ENCODE measurements at places on chromosomes 6 and 20.
A peak's percentile ranks its signal among the peaks of the same experiment; 100 is the strongest.

- no peak for DNase-seq
Measured at GRCh38 chr20:13061381-13061780, 52.6 kb downstream of the SPTLC3 start.

DNA sequence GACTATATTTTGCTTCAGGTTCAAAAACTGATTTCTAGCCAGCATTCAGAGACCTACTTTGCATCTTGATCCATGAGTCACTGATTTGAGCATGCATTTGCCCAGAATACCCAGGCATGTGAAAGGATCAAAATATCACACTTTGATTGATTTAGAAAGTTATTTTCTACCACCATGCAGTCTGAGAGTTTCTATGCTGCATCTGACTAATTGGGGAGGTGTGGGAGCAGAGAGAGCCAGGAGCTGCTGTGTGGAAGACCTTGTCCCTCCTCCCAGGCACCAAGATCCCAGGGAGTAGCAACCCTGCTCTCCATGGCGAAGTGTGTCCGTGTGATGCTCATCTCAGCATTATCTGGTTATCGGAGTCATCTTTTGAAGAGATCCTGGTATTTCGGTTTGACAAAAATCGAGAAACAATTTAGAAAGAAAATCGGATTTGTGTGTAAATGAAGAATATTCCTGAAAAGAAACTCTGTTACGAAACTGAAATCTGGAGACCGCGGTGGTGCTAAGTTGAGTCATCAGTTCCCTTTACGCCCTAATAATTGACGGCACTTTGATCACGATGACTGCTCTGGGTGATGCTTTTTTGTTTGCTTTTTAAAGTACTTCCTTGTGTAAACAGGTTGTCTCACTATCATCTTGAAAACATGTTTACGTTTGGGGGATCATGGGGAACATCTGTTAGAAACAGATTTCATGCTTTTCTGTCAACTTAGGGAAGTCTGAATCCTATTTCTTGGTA lies 193.4 kb downstream of the BACH2 start:
- peak; percentile 17 for DNase-seq

GRCh38 chr20:58894652-58895447 lies 42.3 kb downstream of the GNAS start:
- no peak for DNase-seq

GRCh38 chr6:87965806-87966205 lies 81.8 kb upstream of the SPACA1 start:
- no peak for DNase-seq

DNA sequence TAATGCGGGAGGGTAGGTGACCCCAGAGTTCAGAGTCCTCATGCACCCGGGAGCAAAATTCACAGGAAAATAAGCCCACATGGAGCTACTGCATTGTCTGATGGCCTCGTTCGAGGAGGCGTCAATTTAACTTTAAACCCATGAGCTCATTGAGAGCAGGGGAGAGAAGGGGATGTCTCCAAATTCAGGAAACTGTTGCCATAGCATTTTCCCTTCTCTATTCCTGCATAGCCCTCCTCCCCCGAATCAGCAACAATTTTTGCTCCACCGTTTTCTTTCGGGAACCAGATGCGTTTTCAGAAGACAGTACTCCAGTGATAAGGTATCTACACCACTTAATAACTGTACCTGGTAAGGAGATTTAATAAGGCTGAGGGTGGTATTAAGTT lies 324 bp upstream of the LAMP5 start:
- DNase-seq, result no peak

DNA sequence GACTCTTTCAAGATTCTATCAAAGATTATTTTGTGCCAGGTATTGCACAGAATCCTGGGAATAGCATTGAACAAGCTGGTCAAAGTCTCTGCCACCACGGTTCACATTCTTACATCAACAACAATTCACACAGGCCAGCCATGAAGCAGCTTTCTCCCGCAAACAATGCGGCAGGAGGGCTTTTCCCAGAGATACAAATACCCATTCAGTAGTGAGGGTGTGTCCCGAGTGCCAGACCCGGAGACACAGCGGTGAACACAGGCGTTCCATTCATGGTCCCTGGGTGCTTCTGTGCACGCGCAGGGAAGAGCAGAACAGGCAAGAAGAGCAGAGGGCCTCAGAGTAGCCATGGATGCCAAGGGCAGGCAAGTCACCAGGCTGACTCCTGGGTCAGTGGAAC lies 83.3 kb upstream of the PDE10A start:
- no peak for DNase-seq

DNA sequence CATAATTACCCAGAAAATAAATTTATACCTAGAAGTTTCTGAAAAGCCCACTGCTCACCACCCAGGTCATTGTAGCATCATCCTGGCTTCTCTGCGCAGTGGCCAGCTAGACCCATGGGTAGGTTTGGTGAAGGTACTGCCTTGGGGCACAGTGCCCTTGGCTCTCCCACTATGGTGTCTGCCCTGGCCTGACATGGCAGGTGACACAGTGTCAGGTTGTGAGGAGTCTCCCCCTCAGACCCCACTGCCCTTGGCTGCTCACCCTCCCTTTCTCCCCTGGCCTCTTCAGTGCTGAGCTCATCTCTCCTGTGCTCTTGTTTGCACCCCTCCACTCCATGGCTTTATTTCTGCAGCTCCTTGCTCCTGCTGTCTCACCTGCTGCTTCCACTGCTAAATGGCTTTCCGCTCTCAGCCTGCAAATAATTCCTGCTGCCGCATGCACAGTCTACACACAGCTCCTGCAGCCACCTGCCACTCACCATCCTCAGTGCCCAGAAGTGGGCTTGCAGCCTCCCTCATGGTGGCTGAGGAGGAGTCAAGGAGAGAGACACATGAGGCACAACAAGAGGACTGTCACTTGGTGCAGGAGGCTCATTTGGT lies 313.4 kb upstream of the MOCS1 start:
- DNase-seq, result no peak

- no peak for DNase-seq
Measured at GRCh38 chr6:136510299-136510698, 39.9 kb downstream of the MAP7 start.

DNA sequence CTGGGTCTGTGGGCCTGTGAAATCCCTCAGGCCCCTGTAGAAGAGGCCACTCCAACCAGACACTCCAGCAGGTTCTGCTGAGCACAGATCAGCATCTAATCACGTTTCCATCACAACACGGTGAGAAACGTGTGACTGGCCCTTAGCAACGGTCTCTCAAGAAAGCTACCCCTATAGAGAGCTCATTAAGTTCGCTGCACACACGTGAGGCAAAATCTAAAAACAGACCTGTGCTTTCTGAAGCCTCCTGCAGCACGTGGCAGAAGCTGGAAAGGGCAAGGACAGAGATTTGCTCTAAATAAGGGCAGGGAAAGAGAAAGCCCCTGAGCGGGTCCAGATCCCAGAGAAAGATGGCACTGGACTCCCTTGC lies 56.5 kb downstream of the GPR6 start:
- DNase-seq, result no peak

DNA sequence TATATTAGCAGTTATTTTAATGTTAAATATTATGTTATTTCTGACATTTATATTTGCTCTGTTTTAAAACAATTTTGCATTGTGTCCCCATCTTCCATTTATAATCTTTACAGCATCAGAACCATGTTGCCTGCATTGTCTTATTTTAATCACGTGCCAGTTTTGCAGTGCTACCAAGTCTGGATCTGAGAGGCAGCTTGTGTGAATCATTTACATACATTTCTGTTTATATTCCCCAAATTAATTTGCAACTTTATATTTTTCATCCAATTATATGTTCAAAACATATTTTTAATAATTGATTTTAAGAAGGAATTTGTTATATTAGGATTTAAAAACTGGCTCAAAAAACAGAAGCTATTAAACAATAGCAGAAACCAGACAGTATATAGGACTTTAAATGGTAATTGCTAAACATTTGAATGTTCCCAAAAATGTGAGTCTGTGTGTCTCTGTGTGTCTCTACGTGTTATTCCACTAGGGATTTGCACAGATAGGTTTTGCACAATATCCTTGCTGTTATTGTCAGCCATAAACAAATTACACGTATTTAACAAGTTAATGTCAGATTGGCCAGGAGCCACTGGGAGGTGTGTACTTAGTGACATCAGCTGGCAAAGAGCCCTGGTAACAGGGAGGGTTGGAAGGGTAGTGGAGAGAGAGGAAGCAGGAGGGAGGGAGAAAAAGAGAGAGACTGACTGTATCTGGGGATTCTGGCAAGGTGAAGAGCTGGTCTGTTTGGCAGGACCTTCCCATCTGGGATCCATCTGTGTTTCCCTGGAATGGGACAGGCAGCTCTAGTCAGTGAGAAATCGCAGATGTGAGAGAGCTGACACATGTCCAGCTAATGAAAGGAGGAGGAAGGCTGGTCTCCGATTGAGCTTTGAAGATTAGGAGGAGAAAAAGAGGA lies 72.1 kb downstream of the CBFA2T2 start:
- DNase-seq, result peak; percentile 84

DNA sequence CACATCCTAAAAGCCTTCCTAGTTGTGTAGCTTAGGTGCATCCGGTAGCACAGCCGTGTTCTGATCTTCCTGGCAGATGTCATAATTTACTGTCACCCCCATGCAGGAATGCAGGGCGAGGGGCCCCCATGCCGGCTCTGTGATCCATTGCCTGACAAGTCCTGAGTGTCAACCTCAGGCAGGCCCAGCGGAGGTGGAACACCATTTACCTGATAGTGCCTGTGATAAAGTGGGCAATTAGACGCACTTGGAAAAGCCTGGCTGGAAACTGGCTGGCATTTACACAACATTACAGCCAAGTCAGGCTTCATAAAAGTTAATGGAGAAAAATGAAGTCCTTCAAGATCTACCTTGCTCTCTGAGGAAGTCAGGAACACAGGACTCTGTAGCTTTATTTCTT lies 521.4 kb upstream of the JAG1 start:
- DNase-seq, result no peak

GRCh38 chr20:3842348-3842930 lies 4.2 kb upstream of the MAVS start:
- DNase-seq, result no peak

- no peak for DNase-seq
Measured at GRCh38 chr6:131258816-131259476, 123.7 kb downstream of the AKAP7 start.

DNA sequence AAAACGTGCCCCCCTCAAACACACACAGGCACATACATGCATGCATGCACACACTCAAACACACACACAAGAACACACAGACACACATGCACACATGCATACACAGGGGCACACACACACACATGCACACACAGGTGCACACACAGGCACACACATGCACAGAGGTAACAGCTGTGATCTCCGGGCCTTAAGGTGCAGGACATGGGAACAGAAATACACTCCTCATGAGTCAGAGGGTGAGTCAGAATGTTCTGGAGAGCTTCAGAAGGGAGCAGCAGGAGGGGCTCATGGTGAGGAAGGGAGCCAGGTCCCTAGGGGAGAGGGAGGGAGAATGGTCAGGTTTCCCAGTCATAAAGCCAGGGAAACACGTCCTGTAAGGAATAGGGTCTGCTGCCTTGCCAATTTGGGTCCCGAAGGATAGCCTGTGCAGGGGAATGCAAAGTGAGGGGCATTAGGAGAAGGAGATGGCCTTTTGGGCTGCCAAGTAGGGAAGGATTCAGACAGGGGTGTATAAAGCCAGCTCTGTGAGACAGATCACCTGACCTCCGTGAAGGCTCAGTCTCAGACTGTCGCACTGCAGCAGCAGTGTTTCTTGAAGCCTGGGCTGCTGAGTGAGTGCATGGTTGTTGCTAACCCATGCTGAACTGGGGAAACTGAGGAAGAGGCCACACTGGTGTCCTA lies 123.9 kb downstream of the MAFB start:
- peak; percentile 76 for DNase-seq

GRCh38 chr6:111872401-111873177 lies 663 bp downstream of the FYN start:
- peak; percentile 54 for DNase-seq

DNA sequence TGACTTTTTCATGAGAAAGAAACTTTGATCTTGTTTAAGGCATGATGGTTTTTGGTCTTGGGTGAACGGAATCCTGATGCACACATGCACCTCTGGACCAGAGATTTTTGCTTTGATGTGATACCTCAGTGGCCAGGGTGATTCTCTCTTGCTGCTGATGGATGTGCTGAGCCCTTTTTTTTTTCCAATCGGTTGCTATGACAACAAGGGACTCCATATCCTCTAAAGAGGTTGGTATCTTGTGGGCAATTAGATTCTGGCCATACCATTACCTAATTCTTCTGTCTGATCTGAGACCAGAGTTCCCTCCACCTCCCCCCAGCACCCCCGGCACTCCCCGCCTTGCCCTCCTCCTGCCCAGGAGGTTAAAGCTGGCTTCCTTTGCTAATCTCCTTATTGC lies 24.9 kb downstream of the PDYN start:
- DNase-seq, result no peak

DNA sequence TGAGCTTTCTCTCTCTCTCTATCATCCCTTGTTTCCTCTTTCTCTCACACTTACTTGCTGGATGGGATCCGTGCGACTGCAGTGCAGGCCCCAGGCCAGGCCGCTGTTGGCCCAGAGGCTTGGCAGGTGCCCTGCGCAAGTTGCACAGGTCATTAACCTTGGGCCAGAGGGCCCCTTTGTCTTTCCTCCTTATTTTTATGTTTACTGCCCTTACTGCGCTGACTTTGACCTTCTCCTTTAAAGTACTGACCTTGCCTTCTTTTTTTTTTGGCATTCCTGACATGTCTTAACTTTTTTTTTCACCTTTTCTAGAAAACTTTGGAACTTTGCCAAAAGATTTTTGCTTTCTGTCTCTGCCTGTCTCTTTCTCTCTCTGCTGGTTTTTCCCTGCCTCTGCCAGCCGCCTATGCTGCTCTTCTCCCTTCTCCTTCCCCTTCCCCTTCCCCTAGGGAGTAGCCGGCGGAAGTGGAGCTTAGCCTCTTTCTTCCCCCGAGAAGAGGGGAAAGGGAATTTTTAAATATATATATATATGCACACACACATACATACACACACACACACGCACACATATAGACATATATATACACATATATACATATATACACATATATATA lies 59.6 kb upstream of the CDH4 start:
- no peak for DNase-seq

- no peak for DNase-seq
Measured at GRCh38 chr6:1762203-1762602, 152.5 kb downstream of the FOXC1 start.

- DNase-seq, result no peak
Measured at GRCh38 chr20:51064137-51064536, 41.2 kb upstream of the KCNG1 start.

GRCh38 chr20:16349523-16350260 lies 223.6 kb downstream of the KIF16B start:
- peak; percentile 32 for DNase-seq

- no peak for DNase-seq
Measured at GRCh38 chr6:64224819-64225218, 589.2 kb downstream of the PHF3 start.

DNA sequence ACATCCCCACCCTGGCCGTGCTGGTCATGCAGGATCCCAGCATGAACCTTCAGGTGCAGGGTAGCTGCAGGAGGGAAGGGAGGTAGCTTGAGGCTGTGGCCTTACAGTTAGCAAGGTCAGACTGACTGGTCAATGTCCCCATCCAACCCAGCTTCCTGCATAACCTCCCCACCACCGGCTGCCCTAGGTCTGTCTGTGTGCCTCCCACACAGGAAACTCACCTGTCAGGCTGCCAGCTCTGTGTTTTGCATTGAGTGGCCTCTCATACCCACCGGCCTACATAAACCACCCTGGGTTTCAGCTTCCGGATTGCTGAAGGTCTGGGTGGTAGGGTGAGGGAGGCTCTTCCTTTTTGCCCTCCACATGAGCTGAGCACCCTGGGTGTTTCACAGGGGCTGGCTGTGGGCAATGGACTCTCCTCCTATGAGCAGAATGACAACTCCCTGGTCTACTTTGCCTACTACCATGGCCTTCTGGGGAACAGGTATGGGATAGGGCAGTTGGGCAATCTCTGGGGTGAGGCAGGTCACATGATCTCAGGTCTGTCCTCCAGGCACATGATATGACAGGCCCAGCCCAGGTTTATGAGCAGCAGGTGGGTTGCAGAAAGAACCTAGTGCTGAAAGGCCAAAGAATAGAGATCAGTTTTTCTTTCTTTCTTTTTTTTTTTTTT lies 1.8 kb downstream of the CTSA start:
- DNase-seq, result no peak

Data from ELR (cell line).